ENCODE measurements at places on chromosomes 3 and 15.

DNA sequence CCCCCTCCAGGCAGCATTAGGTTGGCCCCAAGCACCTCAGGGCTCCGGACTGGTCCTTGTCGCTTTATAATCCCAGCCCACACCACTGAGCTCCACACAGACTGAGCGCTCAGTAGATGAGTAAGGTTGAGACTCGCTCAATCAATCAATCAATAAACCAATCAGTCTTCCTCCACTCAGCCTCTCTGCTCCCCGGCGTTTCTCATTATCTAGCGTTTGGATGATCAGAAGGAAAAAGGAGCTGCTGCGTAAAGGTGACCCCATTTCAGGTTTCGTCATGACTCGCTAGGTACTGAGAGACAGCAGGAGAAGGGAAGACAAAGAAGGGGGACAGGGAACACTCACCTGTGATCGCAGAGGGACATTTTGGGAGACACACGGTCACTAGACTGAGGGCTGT lies 41.2 kb downstream of the ZNF710 start:
- no peak for DNase-seq

GRCh38 chr3:61887206-61887605 lies 325.8 kb downstream of the PTPRG start:
- no peak for DNase-seq

GRCh38 chr3:128727996-128728395 lies 2.0 kb downstream of the RAB7A start:
- no peak for DNase-seq

DNA sequence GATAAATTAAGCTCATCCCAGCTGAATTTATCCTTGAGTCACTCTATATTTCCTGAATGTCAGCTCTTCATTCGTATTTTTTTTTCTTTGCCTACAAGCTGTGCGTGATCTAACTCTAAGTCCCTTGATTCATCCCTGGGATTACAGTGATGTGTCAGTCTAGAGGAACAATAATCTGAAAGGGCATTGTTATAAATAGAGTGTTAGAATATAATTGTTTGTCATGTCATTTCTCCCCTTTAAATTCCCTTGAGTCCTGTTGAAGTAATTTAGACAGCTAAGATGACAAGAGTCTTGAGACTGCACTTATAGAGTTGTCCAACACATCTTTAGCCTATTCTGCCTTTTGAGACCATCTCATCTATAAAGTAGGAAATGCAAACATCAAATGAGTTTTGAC lies 621.8 kb downstream of the ZIC1 start:
- no peak for DNase-seq

DNA sequence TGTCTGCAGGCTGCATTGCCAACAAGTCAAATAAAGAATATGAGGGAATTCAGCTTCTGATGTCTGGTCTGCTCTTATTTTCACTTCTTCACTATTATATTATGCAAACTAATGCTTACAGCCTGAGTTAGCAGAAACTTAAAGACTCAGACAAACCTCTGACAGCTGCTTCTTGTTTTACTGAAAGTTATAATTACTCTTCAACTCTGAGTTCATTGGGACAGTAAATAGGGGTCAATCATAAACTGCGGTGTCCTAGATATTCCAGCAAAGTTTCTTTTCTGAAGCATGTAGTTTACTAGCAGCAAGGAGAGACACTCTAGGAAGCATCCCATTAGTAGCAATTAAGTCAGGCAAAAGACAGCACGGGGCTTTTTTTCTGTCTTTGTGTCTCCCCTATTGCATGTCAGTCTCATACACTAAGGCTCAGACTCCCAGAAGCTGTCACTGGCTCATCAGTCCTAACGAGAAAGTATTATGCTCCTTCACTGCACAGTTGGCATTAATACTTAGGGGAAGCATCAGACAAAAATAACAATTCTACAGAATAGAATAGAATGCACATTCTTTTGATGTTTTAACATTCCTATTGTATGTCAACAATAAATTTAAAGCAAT lies 1060.8 kb downstream of the ROBO1 start:
- no peak for DNase-seq

DNA sequence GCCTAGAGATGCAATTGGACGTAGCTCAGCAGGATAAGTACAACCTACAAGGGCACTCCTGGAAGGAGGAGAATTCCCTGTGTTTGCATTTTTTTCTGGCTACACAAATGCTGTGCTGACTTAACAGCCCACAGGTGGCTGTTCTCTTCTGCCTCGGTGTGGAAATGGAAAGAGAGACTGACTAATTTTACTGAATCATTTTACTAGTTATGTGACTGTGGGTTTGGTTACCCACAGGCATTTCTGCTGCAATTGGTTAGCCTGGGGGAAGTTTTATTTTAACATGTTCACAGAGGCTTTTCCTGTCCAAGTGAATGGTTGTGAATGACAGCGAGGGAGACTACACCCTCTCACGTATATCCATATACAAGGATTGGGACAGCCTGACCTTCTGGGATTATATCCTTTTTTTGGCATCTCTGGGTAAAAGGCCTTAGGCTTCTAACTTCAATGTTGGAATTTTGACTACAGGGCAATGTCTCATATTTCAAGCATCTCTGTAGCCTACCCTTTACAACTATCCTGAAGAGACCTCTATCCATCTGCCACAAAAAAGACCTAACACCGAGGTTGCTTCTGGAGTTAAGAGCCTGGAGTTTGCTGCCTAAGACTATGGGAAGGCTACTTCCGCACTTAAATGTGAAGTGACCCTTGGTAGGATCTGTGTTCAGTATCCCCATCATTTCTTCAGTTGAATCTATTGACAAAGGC lies 67.2 kb upstream of the TP63 start:
- DNase-seq, result no peak
